ENCODE measurements at places on chromosomes 2 and 18.

GRCh38 chr2:28394331-28394877, 1.7 kb downstream of the FOSL2 start:
- DNase-seq: no peak

- no peak for DNase-seq
These were observed 93.2 kb downstream of the USP40 start for GRCh38 chr2:233473386-233473791.

DNA sequence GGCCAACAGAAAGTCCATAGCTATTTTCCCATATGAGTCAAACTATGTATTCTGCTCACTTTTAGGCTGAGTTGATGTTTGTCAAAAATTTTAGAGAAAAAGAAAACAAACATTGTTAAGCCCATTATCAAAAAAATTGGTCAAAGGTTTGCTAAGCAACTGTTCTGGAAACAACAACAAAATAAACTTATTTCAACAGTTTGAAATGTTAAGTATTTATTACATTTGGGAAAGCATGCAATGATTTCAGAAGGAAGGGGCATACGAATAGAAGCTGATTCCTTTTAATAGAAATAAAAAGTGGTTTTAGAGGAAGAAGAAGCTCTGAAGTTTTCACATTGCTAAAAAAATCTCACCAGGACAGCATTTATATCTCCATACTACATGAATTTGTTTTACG, 1837.5 kb upstream of the CELF4 start:
- no peak for DNase-seq

DNA sequence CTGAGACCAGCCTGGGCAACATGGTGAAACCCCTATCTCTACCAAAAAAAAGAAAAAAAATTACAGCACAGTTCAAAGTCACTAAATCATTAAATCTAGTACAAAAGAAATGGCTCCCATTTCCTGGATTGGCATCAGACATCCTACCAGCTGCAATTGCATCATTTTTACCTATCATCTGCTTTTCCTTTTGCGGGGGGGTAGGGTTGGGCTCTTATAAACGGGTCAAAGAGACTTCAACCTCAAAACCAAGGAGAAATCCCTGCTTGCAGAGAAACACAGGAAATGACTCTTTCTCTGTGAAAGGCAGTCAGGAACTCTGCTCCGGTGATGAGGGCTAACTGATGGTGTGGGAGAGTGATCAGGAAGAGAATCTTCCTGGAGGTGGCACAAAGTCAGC, 45.3 kb upstream of the RFX8 start:
- DNase-seq: no peak

DNA sequence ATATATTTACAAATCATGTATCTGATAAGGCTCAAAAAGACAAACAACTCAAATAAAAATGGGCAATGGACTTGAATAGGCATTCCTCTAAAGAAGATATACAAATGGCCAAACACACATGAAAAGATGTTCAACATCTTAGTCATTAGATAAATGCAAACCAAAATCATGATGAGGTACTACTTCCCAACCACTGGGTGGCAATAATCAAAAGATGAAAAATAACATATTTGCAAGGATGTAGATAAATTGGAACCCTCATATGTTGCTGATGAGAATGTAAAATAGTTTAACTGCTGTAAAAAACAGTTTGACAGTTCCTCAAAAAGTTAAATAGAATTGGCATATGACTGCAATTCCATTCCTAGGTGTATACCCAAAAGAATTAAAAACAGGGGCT, 132.3 kb downstream of the TTC32 start:
- no peak for DNase-seq

GRCh38 chr2:1504311-1504750, 91.1 kb downstream of the TPO start:
- no peak for DNase-seq

GRCh38 chr18:76981396-76981968, 151.1 kb downstream of the MBP start:
- DNase-seq: no peak

DNA sequence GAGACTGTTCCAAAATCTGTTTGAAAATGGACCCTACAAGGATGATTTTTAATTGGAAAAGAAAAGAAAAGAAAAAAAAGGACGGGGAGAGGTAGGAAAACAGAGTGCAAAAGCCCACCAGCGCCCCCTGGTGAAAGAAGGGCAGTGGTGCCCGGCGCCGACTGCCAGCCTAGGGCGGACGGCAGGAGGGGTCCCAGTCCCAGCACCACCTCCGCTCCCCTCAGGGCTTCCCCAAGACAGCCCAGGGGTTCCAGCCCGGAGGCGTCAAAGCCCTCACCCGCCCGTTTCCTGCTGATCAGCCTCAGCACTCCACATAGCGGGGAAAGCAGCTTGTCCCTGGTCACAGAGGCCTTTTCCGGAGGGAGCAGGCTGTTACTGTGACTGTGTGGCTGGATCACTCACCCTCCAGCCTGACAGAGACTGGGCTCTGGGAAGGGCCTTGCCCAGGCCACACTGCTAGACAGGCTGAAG, 213.9 kb downstream of the TFCP2L1 start:
- no peak for DNase-seq

- no peak for DNase-seq
These were observed 116.5 kb downstream of the DOCK10 start for GRCh38 chr2:224925810-224926100.

GRCh38 chr18:57837917-57838548, 34.9 kb upstream of the ATP8B1 start:
- no peak for DNase-seq

- DNase-seq: no peak
These were observed 45.1 kb downstream of the CD8B2 start for GRCh38 chr2:106532236-106532635.

DNA sequence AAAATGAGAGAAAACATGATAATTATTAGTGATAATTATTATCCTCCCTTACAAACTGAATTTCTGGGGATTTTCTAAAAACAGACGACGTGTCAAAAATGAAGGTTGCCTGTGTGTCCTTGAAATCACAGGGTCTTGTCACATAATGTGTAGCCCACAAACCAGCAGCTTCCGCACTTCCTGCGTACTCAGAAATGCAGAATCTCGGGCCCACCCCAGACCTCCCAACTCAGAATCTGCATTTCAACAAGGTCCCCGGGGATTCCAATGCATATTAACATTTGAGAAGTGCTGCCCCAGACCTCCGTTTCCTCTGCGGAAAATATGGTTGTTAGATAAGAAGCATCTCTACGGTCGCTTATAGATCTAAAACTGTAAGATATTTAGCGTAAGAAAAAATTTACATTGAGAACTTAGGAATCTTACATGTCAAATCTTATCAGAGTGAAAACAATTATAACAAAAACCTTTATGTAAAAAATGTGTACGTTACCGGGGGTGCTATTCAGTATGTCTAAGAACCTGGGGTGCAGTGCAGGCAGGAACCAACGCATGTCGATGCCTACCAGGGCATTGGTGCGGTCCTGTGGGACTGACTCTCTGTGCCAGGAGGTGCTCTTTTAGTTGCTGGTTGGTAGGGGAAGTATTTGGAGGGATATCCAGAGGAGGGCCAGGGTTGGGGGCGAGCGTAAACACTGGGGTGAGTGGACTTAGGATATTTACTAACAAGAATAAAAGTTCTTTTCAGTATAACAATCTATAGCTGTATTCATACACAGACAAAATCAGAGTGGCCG, 15.2 kb downstream of the CDKL4 start:
- no peak for DNase-seq

- no peak for DNase-seq
These were observed 65.3 kb downstream of the STAT1 start for GRCh38 chr2:190948671-190949070.

DNA sequence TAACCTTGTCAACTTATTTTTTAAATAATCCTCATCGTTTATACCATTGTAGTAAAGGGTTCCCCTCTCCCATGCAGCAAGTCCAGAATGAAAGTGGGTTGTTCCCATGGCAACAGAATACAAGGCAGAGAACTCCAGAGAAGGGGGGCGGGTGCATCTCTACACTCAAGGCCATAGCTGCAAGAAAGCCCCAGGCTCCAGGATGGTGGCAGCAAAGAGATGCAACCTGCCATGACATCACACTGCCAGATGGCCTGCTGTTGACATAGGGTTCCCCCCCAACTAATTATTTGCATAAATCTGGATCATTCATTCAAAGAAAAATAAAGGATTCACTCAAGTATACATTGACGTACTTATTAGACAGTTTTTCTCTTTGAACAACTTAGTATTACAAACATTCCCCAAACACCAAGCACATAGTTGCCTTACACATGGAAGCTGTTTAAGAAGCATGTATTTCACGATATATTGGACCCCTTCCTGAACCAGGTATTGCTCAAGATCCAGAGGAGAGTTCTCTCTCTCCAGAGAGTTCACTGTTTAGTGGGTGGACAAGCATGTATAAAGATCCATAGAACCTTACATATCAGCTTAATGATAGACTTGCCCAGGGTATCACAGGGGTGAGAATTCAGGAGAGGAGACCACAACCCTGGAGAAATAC, 87.4 kb upstream of the KLF7 start:
- DNase-seq: no peak

- DNase-seq: no peak
These were observed 2.7 kb downstream of the PPP1CB start for GRCh38 chr2:28754321-28754720.

GRCh38 chr18:65859075-65859474, 108.3 kb downstream of the CDH7 start:
- no peak for DNase-seq

DNA sequence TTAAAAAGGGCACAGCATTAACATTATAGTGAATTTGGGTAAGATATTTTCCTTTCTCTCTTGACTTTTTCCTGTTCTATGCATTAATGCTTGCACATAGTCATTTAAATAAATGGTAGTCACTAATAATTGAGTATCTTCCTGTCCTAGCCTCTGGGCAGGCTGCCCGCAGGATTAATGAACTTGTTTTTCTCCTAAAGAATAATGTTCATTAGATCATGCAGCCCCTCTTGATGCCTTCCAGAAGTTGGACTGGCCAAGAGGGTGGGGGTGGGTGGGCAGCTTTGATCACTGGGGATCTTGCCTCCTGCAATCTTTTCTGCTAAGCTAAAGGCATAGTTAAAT, 514.5 kb upstream of the CDH2 start:
- no peak for DNase-seq

DNA sequence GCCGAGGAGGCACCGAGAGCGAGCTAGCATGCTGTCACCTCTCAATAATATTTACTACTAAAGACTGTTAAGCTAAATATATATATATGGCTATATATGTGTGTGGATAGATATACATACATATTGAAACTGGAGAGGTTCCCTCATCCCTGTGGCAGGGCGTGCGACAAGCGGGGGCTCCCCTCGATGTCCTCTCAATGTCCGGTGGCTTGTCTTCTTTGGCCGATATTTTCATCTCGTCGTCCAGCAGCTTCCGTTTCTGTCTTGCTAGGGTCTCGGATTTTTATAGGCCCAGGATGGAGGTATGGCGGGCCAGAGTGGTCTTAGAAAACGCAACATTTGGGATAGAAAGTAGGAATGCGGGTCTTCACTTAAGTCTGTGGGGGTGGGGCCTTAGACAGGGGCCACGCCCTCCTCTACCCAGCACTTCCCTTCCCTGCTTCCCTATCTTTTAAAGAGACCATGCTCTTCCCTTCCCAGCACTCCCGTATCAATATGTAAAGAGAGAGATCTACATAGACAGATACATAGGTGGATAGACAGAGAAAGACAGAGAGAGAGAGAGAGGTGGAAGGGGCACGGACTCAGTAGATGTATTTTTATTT, 866.8 kb downstream of the DSC3 start:
- DNase-seq: no peak

DNA sequence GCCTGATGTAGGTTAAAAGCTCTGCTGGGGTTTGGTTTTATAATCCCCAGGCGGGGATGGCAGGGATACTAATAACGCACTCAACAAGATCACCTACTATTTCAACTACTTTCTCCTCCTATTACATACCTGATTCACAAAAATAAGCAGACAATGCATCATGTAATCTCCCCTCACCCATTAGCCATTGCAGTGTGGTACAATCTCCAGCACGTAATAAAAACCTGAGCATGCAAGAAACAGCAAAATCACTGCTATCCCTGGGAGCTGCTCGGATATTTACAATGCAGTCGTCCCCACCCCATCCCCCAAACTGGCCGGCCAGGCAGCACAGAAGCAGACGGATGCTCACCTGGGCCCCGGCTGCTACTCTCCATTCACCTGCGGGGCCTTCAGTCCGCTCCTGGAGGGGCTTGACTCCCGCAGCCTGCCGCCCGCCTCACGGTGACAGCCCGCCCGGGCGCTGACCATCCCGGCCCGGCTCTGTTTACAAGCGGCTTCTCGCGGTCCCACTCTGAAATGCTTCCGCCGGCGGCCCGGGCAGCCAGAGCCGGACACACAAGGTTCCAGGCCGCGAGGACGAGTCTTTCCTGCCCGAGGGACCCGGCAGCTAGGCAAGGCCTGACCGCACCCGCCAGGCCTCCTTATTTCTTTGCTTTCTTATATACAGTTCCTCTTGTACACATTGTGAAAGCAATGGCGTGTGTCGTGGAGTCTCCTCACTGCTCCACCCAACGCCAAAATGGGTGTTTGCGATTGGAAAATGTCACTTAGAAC, at the start of gene PLEKHM3:
Gene PLEKHM3 (minus strand): TSS at position 491 of the 777 bp plus-strand sequence. CDS start 23,888 bp downstream, outside the sequence.
- DNase-seq: peak; percentile 59

DNA sequence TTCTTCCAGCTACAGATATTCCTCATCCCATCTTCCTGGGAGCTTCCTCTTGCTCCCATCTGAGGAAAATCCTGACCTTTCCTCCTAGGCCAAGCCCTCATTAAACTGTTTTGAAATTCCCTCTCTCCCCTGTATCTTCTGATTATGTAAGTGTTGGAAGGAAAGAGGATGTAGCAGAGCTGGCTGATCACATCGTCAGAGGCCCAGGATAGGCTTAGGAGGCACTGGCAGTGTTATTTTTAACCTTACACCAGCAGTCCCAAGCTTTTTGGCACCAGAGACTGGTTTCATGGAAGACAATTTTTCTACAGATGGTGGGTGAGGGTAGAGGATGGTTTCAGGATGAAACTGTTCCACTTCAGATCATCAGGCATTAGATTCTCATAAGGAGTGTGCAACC, 630.4 kb downstream of the EPHA4 start:
- no peak for DNase-seq

- no peak for DNase-seq
These were observed 43.7 kb downstream of the SATB2 start for GRCh38 chr2:199414001-199414400.

GRCh38 chr18:45339810-45340550, 275.3 kb upstream of the SLC14A2 start:
- no peak for DNase-seq

DNA sequence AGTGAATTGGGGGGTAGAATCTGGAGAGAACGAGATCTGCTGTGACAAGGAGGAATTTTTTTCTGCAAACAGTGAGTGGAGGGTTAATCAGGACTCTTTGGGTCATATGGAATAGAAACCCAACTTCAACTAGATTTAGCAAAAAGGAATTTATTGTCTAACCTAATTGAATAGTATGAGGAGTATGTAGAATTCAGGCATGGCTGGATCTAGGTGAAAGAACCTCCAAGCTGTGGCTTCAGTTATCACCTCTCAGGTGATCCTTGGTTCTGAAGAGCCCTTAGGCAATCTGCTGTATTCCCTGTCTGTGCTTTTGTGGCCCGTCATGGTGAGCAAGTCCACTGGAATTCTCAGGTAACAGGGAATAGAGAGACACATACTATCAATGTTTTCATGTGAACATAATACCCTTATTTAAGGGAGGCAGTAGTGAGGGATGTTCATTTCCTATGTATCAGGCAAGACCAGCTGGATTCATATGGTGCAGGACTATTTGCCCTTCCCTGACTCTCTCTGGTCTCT, 164.7 kb downstream of the ALPK2 start:
- DNase-seq: no peak

GRCh38 chr2:222057347-222058073, 241.3 kb downstream of the PAX3 start:
- DNase-seq: no peak
